Hematopoietic multipotent progenitor cell treated with erythropoietin and hydrocortisone succinate and interleukin-3 and kit ligand, for 8 days (in vitro differentiated cells): ENCODE measurements at places on chromosomes 11 and 22.

DNA sequence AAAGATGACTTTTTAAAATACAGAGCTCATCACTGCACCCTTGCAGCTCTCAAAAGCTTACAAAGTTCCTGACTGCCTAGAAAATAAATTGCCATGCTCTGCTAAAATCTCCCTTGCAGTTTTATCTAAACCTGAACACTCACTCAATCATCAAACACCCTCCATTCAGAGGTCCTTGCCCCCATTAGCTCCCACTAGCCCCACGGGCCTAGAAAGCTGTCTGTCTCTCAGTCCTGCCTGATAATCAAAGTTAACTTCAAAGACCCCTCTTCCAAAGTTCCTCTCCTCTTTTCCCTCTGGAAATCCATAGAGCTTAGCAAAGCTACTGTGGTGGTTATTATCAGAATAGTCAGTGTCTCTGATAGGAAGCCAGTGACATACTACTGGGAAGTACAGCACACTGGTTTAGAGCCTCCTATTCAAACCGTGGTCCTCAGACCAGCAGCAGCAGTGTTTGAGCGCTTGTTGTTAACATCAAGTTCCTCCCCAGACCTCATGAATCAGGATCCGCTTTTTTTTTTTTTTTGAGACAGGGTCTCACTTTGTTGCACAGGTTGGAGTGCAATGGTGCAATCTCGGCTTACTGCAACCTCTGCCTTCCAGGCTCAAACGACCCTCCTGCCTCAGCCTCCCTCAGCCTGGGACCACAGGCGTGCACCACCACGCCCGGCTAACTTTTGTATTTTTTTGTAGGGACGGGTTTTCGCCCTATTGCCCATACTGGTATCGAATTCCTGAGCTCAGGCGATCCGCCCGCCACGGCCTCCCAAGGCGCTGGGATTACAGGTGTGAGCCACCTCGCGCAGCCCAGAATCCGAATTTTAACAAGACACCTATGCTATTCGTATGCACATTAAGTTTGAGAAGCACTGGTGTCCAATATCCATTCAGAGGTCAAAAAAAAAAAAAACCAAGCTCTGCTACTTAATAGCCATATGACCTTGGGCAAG lies 1.2 kb downstream of the NDUFC2 start:
- DNase-seq, result peak; percentile 24

DNA sequence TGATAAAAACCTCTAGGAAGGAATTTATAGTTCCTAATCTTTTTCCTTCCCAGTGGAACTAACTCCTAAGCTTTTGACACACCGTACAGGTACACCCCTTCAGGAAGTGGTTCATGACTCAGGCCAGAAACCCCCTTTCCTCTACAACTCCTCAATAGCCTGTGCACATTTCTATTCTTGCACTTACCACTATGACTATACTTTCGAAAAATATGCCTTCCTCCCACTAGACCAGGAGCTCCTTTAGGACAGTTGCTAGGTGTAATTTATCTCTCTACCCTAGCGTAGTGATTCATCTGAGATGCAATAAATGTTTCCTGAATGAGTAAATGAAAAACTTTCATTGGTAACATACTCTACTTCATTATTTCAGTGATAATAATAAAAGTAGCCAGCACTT lies 14.5 kb downstream of the MAP6 start:
- no peak for DNase-seq

GRCh38 chr11:73623686-73624085 lies 22.7 kb upstream of the PLEKHB1 start:
- DNase-seq, result no peak

- no peak for DNase-seq
Measured at GRCh38 chr11:114033572-114033971, 25.9 kb upstream of the ZBTB16 start.
